ENCODE measurements at places on chromosomes 12 and 14. TPM values are rescaled to one million over a fixed set of nuclear protein-coding genes. Genes with fewer than 3 reads are reported as not detected.

- DNase-seq = no peak
Observed at GRCh38 chr14:60349663-60350365, 100.8 kb downstream of the PPM1A start.

DNA sequence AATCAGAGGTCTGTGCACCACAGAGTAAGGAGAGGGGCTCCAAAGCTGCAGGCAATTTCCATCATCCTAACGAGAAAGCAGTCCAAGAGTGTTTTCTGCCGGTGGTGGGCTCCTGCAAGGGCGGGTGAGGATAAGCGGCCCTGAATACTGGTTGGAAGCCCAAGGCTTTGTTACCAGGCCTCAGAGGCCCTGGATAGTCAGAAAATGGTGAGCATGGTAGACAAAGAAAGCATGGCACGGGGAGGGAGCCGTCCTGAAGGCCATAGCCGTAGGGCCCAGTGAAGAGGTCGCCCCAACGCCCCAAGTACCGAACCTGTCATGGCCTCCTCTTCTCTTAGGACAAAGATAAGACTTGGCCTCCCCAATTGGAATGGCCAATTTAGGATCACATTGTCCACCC, 306.6 kb upstream of the FKBP4 start:
- DNase-seq = no peak

GRCh38 chr12:107329569-107330324, 236.4 kb upstream of the CRY1 start:
- no peak for DNase-seq

DNA sequence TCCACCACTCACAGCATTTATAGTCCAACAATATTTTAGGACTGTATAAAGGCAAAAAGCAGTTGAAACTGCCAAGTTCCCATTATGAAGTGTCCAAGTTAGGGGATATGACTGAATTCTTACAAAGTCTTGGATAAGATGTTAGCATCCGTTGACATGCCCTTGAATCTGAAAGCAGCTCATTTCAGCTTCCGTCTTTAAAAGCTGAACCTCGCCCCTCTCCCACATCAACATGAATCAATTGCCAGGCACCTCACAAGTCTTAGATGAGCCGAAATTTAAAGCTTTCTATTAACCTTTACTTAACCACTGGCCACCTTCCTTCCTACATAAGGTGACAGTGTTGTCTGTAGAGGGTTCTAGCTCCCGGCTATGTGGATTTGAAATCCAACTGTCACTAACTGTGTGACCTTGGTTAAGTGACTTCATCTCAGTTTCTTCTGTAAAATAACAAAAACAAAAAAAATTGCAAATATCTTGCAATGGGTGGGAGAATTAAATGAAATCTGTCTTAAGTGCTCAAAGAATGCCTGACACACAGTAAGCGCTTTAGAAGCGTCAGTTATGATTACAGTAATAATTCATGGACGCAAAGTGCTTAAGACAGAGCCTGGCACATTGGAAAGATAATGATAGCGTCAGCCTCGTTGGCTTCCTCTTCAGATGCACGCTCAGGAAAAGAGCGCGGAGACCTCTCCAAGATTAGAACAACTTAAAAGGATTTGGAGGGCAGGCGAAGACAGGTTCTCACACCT, 1.2 kb downstream of the PPP1CC start:
- DNase-seq = no peak

GRCh38 chr14:22155571-22155970, 433.5 kb downstream of the DAD1 start:
- DNase-seq = no peak

GRCh38 chr14:31945701-31946100, 131.4 kb upstream of the ARHGAP5 start:
- DNase-seq = no peak

DNA sequence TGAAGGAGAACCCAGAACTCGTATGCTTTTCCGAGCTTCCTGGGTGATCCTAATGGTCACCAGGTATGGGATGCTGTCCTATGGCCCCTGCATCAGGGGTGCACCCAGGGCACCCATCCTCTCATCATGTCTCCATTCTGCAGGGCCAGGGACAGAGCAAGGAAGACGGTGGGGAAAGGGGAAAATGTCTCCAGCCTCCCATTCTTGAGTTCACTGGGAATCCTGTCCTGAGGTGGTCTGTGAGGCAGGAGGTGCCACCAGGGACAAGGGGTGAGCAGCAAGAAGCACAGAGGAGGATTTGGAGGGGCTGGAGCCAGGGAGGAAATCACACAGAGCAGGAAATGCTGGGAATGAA, 14.9 kb upstream of the SLC6A12 start:
- no peak for DNase-seq

DNA sequence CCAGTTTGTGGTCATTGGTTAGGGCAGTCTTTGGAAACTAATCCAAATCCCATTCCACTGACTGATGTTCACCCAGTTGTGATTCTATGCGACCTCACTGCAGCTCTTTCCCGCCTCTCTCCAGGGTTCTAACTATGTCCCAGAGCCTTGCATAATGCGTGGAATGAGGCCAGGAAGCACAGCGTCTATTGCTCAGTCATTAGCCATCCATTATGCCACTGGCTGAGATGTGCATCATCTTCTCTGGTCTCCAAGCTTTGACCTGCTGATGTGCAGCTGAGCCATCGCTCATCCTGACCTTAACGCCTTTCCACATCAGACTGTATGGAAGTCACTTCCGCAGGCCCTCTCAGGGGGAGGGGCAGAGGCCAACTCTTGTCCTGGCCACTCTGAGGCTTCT, 115.4 kb upstream of the VRK1 start:
- no peak for DNase-seq

- no peak for DNase-seq
Observed at GRCh38 chr12:30257618-30258017, 438.1 kb downstream of the IPO8 start.

DNA sequence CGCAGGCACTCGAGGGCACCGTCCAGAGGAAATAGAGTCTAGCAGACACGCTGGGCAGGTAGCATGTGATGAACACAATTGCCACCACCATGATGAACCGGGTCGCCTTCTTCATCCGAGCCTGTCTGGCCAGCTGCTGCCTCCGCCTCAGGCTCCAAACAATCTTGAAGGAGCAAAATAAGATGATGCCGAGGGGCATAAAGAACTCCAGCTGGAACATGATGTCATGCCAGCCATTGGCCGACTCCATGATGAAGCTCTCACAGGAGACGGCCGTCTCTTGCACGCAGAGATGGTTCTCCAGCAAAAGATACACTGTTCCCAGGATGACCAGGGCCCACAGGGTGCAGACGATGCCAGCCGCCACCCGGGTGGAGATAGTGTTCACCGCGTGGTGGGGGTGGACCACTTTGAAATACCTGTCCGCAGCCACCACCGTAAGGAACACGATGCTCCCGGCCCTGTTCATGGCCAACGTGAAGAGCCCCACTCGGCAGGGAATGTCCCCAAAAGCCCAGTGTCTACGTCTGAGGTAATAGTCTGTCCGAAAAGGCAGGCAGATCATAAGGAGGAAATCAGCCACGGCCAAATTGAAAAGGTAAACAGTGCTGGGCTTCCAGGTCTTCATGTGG, 945 bp downstream of the HCAR1 start:
- DNase-seq = no peak

GRCh38 chr12:92619730-92620684, 82.8 kb upstream of the PLEKHG7 start:
- DNase-seq = no peak

- DNase-seq = no peak
Observed at GRCh38 chr12:40149673-40150260, 43.9 kb upstream of the SLC2A13 start.

LMNTD1 gene
- total RNA-seq = not detected

VAMP1 gene
- total RNA-seq = 16.0 TPM

DHRS4 gene
- total RNA-seq = 21.2 TPM

FGF6 gene
- not detected for total RNA-seq

EPYC gene
- not detected for total RNA-seq

PPP2R5C gene
- total RNA-seq = 155 TPM

Data from ureter (tissue), 1 donor.